Motor neuron (in vitro differentiated cells): ENCODE measurements at places on chromosomes 7 and 10.

GRCh38 chr7:73739387-73739767, 775 bp upstream of the ABHD11 start:
- ATAC-seq, result no peak

DNA sequence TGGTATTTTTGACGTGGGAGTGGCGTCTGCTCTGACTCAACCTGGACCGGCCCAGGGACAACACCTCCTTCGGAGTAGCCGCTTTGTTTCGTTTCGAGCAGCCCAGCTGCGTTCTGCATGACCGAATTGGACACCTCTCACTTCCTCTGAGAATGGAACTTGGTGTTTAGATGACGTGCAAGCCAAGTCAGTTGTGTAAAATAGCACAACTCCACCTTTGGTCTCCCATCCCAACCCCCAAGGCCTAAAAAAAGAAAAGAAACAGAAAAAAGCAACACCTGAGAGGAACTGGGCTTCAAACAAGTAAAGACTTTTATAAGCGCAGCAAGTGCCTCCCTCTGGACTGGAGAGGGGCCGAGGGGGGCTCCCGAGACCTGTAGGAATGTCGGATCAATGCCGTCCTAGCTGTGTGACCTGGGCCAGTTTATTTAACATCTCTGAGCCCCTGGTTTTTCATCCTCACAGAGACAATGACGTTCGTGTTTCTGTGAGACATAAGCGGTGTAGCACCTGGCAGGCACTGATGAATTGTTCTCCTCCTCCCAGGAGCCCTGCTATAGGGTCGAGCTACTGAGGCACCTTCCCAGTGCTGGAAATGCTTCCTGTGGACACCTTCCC, 52.0 kb upstream of the SMNDC1 start:
- ATAC-seq, result no peak

DNA sequence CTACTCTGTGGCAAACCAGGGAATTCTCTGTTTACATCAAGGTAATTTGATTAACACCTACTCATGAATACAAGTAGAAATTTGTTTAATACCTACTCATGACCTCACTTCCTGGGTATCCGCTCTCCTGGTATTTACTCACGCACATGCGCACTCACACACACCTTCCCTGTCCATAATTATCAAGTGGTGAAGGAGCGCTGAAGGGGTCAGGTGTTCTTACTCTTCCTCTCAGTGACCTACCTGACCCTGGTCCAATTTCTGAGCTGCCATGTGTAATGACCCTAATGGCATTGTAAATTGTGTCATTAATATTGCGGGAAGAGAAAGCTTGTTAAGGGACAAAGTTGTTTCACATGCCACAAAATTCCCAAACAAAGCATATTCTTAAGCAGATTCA, 41.3 kb upstream of the TRIL start:
- no peak for ATAC-seq

DNA sequence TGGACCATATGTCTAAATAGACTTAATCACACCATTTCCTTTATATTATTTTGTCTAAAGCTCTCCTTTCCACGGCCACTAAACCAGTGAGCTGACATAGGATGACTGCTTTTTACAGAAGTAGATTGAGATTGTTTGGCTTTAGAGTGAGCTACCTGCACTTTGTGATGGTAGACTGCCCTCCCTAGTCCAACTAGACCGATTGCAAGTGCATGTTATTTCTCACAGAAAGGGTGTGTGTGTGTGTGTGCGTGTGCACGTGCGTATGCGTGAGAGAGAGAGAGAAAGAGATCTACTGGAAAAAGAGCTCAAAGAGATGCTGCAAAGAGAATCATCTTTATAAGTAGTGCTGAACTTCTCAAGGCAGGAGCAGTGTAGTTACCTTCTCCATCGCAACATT, 60.7 kb downstream of the VCL start:
- no peak for ATAC-seq

DNA sequence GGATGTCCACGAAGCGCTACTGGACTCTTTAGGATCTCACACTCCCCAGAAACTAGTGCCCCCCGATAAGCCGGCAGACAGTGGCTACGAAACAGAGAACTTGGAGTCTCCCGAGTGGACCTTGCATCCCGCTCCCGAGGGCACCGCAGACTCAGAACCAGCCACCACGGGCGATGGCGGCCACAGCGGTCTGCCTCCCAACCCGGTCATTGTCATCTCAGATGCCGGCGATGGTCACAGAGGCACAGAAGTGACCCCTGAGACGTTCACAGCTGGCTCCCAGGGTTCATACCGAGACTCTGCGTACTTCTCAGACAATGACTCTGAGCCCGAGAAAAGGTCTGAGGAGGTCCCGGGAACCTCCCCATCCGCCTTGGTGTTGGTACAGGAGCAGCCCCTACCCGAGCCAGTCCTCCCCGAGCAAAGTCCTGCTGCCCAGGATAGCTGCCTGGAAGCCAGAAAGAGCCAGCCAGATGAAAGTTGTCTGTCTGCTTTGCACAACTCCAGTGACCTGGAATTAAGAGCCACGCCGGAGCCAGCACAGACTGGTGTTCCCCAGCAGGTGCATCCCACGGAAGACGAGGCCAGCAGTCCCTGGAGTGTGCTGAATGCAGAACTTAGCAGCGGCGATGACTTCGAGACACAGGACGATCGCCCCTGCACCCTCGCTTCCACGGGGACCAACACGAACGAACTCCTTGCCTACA, 17.6 kb upstream of the BHLHA15 start:
- no peak for ATAC-seq

- ATAC-seq, result no peak
These were observed 4.7 kb downstream of the CACNB2 start for GRCh38 chr10:18144928-18145327.

DNA sequence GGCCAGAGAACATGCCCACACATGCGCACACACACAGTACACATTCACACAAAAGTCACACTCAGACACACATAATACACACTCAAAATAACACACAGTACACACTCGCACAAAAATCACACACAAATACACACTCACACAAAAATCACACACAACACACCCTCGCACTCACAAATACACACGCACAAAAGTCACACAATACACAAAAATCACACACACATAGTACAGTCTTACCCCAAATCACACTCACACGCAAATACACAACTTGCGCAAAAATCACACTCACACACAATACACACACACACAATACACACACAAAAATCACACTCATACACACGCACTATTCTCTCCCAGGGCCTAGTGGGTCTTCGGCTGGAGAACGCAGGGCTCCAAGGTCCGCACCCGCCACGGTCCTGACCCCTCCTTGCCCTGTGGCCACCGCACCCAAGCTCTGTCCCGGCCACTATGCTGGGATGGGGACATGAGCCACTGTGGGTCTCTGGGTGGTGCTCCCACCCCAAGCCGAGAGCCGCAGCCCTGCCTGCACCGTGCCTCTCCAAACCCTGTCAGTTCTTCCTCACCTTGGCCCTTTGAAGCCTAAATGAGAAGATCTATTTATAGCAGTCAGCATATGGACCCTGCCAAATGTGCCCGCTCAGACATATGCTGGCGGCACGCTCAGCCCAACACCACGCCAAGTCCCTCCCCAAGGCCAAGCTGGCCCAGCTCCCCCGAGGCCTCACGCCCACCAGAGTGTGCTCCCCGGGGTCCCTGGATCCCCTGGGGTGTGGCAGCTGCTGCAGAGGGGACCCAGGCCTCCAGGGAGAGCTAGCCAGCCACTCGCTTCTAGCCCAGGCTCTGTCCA, 55.9 kb downstream of the ELFN1 start:
- no peak for ATAC-seq

DNA sequence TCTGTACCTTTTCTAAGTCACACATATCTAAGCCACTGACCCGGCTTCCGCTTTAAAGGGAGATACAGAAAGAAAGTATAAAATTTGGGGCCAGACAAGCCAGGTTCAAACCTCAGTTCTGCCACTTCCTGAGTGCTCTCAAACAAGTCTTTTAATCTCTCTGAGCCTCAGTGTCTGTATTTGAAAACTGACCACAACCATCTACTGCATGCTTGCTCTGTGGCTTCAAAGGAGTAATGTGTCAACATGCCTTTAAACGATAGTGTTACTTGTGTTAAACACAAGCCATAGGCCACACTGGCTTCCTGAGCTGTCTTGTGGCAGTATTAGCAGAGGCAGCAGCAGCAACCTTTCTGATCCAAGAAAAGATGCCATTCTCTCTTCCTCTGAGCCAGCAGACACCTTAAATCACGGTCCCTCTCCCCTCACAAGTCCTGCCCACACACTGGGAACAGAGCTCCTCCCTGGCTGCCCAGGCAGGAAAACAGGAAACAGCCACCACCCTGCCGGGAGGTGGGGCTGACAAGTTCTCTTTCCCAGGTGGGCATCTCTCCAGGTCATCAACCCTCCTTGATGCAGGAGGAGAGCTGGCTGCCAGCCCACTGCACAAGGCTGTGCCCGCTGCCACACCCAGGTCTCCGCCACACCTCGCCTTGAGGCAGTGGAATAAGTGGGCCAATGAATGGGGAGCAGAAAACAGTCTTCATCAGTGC, 10.7 kb downstream of the HIP1 start:
- ATAC-seq, result no peak

- peak; percentile 8 for ATAC-seq
These were observed 119.5 kb downstream of the APBB1IP start for GRCh38 chr10:26557641-26558014.

DNA sequence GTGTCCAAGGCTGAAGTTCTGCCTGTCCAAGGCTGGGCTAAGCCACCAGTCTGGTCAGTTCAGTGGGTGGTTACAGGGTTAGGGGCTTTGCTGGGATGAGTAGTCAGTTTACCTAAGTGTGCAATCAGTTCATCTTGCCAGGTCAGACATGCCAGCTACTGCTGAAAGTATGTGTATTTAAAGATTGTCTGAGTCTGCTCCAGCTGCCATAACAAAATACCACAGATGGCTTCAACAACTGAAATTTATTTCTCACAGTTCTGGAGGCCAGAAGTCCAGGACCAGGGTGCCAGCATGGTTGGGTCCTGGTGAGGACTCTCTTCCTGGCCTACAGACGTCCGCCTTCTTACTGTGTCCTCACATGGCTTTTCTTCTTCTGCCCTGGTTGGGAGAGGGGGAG, 52.4 kb upstream of the TNS3 start:
- ATAC-seq, result no peak

- ATAC-seq, result no peak
These were observed 14.7 kb downstream of the NEUROG3 start for GRCh38 chr10:69558559-69558958.

DNA sequence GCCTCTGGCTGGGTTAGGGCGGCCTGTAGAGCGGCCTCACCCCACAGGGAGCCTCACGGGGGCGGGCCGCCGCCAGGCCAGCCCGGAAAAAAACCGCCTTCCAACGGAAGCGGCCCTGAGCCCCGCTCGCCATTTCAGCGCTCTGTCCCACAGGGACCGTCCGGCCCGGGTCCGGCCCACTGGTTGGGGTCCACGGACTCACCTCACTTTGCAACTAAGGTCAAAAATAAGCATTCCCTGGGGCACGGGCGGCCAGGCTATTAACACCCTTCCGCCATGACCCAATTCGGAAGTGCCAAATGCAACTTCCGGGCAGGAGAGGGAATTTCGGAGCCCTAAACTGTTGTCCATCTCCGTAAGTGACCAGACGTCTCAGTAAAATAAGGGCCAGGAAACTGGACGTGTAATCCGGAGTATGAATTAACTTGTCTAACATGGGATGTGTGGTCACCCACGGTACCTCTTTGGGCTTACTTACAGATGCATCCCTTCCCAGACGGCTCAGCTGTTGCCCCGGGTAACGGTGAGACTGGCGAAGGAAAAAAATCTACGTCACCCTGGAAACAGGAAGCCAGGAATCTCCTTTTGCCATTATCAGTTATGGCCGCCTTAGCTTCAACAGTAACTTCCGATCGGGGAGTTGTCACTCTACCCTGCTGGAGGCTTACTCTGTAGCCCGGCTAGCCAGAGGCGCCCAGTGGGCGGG, at the start of gene BBIP1:
TSS of gene BBIP1 (minus strand) at position 538 of the 706 bp plus-strand sequence. CDS start 1,023 bp downstream, outside the sequence.
- ATAC-seq, result peak; percentile 87

GRCh38 chr7:11208883-11209465, 235.3 kb downstream of the PHF14 start:
- no peak for ATAC-seq

DNA sequence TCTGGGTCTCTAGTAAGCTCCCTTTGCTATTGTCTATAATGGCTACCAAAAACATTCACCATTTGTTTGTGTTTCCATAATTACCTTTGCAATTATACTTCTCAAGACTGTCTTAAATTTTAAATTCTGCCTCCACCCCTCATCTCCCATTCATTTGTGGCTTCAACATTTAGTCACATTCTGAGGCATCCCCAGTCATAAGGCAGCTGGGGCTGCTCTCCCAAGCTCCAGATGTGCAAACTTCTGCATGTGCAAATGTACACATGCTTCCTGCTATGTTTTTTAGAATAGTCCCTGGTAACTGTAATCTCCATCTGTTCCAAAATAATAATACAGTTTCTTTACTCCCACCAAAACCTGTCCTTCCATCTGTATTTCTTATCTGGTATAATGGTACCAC, 97.3 kb downstream of the CDK6 start:
- no peak for ATAC-seq

DNA sequence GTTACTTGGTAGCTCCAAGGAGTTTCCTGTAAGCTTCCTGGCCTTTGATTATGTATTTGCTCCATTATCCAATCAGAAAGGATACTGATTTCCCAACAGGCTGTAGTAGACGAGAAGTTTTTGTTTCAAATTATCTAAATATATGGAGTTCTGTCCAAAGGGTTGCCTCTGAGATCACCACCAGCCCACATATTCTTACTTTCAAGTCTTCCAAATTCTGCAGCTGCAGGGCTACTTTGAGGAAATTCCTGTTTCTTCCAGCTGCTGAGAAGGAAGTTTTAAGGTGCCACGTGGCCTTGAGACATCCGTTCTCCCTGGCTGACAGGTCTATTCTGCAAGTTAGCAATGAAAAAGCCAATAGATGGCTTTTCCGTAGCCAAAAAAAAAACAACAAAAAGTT, 286.0 kb downstream of the TWIST1 start:
- no peak for ATAC-seq

GRCh38 chr10:36559412-36560400, 565.7 kb upstream of the ANKRD30A start:
- no peak for ATAC-seq

DNA sequence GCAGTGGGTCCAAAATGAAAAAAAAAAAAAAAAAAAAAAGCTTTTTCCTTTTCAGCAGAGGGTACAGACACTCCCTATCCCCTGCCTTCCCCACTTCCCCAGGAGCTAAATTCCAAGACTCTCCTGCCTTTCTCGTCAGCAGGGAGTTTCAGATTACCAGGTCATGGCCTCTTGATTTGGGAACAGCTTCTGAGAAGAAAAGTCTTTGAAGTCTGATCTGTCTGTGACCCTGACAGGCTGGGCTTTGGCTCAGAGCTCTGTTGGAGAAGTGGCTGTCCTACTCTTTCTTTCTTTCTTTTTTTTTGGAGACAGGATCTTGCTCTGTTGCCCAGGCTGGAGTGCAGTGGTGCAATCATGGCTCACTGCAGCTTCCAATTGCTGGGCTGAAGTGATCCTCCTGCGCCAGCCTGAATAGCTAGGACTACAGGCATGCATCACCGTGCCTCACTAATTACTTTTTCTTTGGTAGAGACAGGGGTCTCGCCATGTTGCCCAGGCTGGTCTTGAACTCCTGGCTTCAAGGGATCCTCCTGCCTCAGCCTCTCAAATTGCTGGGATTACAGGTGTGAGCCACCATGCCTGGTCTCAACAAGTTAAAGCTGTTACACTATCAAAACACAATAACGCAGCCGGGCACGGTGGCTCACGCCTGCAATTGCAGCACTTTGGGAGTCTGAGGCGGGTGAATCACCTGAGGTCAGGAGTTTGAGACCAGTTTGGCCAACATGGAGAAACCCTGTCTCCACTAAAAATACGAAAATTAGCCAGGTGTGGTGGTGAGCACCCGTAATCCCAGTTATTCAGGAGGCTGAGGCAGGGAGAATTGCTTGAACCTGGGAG, 59.9 kb downstream of the COL26A1 start:
- no peak for ATAC-seq
